ENCODE measurements at places on chromosomes 5 and 9.

GRCh38 chr5:118450554-118451332, 537.6 kb downstream of the DTWD2 start:
- DNase-seq: no peak

DNA sequence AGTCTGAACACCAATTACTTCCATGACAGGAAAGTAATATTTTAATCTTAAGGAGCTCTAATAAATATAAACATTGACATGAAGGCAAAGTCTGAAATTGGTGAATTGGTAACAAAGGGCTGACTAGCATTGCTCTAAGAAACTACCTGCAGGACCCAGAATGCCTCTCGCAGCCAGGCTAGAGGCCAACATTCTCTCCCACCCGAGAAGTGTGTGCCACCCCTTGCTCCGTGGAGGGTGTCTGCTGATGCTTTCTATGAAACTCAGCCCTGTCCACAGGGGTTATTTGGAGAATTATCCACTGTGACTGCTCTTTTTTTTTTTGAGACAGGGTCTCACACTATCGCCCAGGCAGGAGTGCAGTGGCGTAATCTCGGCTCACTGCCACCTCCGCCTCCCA, 81.4 kb downstream of the USP20 start:
- no peak for DNase-seq

- DNase-seq: no peak
Observed at GRCh38 chr5:79011219-79011836, 26.2 kb upstream of the ARSB start.

GRCh38 chr5:73120222-73121118, at the start of gene TMEM171:
TSS of gene TMEM171 (plus strand) at chr5:73120575. CDS start at chr5:73123374, 2,799 bp downstream.
- DNase-seq: peak; percentile 15

DNA sequence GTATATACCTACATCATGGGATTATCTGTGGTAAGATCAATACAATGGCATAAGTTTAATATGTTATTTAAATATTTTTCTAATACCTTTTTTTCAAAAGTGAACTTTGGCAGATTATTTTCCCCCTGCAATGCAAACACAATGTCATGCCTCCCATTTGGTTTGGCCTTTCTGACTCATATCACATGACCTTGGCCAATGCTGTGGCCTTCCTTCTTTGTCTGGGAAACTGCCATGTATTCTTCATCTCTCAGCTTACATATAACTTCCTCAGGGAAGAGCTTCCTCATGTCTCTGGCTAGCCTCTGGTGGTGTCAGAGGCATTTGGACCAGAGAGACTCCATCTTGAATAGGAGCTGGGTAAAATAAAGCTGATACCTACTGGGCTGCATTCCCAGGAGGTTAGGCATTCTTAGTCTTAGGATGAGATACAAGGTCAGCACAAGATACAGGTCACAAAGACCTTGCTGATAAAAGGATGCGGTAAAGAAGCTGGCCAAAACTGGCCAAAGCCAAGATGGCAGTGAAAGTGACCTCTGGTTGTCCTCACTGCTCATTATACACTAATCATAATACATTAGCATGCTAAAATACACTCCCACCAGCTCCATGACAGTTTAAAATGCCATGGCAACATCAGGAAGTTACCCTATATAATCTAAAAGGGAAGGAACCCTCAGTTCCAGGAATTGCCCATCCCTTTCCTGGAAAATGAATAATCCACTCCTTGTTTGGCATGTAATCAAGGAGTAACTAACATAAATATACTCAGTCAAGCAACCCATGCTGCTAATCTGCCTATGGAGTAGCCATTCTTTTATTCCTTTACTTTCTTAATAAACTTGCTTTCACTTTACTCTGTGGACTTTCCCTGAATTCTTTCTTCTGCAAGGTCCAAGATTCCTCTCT, 76.0 kb downstream of the C9orf153 start:
- no peak for DNase-seq

DNA sequence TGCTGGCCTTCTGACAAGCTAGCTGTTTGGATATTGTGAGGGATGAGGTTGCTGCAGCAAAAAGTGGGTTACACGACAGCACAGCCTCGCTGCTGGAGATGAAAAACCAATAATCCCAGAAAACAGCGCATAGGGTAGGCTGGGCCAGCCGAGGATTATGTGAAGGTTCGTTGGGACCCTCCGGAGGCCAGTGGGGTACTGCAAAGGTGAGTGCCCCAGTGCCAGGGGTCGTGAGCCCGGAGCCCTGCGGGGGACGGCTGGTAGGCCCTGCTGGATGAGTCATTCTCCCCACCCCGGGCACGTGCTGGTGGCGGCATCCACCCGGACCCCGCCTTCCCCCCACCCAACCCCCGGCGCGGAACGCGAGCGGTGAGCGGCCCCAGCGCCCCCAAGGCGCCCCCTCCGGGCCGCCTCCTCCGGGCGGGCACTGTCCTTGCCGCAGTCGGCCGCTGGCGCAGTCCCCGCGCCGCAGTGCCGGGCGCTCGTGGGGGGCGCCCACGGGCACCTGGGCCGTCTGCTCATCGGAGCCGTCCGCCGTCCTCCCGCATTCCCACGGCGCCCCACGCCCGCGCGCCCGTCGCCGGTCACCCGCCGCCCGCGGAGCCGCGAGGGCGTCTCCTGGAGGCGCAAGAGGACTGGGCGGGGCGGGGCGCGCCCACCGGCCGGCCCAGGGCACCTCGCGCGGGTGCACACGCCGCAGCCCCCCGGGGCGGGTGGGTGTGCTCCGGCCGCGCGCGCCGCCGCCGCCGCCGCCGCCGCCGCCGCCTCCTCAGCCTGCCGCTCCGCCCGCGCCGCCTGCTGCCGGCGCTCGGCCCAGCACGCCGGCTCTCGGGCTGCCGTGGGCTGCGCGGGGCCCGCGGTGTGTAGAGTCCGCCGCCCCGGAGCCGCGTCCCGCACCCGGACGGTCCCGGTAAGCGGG, at the start of gene PHF24:
PHF24 (plus strand) TSS at position 794 of the 919 bp plus-strand sequence. CDS start 13,014 bp downstream, outside the sequence.
- DNase-seq: no peak

GRCh38 chr9:135664801-135665794, 2.0 kb downstream of the LCN9 start:
- no peak for DNase-seq

GRCh38 chr9:27432308-27432707, 91.8 kb upstream of the IFNK start:
- no peak for DNase-seq

DNA sequence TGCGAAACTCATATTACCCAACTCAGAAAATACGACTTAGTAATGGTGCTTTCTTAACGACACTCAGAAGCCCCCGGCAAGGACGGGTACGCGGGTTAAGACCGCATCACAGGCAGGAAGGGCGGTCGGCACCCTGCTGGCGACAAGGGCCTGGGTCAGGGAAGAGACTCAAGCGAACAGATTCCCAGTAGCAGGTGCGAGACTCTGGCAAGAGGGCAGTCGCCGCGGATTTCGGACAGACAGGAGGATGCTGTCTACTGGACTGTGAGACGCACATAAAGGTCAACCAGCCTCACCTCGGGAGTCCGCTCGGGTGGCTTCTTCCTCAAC, 398 bp downstream of the RAPGEF6 start:
- DNase-seq: no peak

- no peak for DNase-seq
Observed at GRCh38 chr5:40687321-40687720, 7.6 kb downstream of the PTGER4 start.

DNA sequence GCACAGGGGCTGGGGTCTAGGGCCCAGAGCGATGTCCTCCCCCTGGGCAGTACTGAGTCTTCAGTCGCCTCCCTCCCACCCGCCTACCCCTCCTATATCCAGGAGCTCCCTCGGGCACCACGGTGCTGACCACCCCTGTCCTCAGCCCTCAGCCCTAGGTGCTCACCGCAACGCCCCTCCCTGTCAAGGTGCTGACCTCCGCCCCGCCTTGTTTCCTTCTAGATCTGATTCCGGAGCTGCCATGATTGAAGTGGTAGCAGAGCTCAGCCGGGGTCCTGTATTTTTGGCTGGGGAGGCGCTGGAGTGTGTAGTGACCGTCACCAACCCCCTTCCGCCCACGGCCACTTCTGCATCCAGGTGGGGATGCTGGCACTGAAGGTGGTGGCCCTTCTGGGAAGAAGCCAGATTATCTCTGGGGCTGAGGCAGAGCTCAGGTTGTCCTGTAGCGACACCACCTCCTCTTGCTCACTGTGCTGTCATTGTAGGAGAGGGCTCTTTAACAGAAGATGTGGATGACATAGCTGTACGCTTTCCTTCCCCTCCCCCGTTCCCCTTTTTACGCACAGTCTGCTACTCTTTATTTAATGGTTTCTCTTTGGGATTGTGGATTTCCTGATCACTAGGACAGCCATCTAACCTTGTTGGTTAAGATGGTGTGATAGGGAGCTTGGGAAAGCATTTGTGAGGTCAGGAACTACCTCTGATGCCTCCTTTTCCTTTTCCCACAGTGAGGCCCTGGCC, 598 bp downstream of the RGP1 start:
- DNase-seq: peak; percentile 50

DNA sequence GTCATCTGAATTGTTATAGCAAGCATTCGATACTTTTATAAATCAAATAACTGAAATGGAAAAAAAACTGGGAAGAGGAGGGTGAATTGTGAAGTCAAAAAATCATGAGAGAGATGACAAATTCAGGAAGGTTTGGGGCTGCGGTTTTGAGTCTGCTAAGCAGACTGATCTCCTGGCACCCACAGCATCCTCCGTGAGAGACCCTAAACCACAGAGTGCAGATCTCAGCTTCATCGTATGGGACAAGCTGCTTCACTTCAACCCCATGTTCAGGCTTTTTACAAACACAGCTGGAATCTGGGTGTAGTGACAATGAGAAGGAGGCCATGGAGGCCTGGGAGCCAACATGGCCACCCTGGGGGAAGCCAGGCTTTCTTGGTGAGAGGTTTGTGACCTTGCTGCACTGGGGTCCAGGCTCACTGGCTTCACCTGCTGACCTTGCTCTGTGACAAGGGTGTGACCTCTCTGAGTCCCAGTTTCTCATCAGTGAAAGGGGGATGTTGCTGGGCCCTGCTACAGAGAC, 19.4 kb downstream of the USP20 start:
- no peak for DNase-seq

DNA sequence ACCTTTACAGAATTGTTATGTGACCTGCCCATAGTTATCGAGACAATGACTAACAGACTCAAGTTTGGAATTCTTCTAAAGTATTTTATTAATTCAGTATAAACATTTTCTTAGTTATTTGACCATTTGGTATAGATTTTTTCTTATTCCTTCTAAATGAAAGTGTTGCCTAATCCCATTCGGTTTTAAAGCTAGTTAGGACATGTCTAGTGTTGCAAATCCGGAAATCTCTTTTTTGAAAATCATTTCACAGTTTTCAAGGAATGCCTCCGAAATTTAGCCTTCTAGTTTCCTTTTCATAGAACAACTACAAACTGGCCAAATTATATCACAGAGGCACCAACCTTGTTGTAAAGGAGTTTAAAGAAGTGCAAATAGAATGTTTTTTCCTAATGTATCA, 171.8 kb downstream of the XRCC4 start:
- no peak for DNase-seq

GRCh38 chr9:135299239-135299590, 180.4 kb upstream of the PPP1R26 start:
- no peak for DNase-seq

DNA sequence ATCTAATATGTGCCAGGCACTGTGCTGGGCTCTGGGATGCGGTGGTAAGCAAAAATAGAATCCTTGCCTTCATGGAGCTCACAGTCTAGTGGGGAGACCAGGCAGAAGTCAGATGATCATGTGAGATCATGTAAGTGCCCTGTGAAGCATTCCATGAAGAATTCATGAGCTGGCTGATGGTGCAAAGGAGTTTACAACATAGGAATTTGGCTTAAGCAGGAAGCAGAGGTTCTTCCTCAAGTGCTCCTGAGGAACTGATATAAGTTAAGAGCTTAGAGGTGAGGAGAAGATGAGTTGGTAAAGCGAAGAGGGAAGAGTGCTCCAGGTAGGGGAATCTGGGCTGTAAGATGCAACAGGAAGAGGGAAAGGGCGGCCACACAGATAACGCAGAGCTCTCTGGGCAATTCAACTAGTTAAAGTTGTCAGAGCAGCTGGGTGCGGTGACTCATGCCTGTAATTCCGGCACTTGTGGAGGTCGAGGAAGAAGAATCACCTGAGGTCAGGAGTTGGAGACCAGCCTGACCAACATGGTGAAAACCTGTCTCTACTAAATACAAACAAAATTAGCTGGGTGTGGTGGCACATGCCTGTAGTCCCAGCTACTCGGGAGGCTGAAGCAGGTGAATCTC, 78.5 kb upstream of the SPATA31D4 start:
- DNase-seq: no peak

DNA sequence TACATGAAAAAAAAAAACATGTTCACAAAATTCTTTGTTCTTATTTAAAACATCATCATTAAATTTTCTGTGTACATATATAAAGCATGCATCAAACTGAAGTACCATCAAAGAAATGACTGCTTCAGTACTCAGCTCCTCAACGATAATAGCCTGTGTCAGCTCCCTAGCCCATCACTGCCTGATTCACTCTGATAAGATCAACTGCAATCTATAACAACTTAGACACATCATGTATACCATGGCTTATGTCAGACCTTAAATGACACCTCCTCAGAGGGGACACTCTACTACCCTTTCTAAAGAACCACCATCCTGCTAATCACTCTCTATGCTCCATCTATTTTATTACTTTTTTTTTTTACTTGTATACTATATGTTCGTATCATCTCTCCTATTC, 200.5 kb upstream of the TLE4 start:
- no peak for DNase-seq

DNA sequence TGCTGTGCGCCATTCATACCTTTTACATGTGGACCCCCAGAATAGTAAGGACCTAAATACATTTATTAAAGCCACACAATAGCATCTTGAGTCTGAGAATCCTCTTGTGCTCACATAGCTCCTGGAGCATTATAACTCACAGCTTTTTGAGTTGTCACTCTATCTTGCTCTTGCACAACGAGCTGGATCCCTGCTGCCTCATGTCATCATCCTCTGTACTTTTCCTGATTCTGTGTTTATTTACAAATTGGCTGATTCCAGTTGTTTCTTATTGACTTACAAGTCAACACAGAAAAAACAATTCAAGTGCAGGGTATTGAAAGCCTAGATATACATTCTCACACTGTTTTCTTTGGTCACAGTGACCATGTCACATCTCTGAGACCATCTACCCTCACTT, 112.9 kb downstream of the SLC1A3 start:
- DNase-seq: no peak

GRCh38 chr5:54207566-54207965, 102.8 kb downstream of the ARL15 start:
- DNase-seq: no peak

GRCh38 chr5:2750758-2751464, 566 bp downstream of the IRX2 start:
- DNase-seq: no peak

DNA sequence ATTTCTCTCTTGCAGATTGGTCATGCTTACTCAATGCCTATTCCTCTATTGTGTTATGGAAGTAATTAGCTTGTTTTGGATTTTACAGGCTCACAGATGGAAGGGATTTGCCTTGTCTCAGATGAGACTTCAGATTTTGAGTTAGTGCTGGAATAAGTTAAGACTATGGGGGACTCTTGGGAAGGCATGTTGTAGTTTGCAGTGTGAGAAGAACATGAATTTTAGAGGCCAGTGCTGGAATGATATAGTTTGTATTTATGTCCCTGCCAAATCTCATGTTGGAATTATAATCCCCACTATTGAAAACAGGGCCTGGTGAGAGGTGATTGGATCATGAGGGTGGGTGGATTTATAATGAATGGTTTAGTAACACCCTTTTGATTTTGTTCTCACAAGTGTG, 6.1 kb upstream of the TUSC1 start:
- DNase-seq: no peak

- DNase-seq: no peak
Observed at GRCh38 chr5:143699121-143699520, 112.8 kb upstream of the HMHB1 start.

- DNase-seq: no peak
Observed at GRCh38 chr9:133067006-133067405, 5.2 kb downstream of the CEL start.

- no peak for DNase-seq
Observed at GRCh38 chr5:71794061-71794695, 75.1 kb downstream of the CARTPT start.
